Thyroid gland (tissue), 4 donors: ENCODE measurements at places on chromosomes 7 and 10.

DNA sequence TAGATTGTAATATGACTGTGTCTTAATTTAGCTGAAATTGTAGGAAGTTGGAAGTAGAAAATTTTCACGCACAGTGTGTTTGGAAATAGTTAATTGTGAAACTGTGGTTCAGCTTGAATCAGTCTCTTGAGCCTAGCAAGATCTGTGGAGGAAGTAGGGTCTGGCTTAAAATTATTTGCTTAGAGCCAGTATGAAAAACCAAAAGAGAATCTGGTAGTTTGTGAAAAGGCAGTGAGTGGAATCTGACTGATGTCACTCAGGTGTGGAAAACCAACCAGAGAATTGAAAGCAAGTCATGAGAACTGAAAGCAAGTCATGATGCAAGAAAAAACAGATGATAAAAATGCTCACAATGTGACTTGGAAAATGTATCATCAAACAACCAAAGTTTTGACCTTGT is 11.5 kb downstream of the LIPJ start:
- DNase-seq = no peak

DNA sequence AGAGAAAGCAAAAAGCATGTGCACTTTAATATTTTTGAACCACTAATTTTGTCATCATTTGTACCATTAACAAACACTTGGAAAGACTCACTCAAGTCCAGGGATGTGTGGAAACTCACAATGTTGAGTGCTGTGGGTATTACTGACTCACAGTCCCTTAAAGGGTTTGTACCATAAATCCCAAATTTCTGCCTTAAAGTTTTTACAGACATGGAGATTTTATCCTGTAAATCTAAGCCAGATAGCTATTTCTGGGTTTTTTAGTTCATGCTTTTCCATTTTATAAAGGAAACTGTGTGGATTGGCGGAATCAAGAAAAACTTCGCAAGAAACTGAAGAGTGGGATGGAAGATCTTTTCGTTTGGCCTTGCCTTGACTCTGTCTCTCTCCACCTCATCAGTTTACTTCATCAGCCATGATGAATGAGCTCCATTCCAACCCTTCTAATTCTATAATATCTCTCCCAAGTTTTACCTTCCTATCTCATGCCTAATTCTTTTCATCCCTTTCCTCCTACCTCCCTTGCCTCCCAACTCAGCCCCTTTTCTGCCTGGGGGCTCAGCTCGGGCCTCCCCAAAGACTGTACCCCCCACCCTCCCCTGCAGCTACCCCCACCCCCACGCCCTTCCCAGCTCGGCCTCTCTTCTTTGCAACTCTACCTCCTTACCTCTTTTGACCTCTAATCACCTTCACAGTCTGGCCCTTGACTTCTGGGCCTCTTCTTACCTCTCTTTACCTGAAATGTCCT is 218.5 kb upstream of the MKLN1 start:
- DNase-seq = no peak

DNA sequence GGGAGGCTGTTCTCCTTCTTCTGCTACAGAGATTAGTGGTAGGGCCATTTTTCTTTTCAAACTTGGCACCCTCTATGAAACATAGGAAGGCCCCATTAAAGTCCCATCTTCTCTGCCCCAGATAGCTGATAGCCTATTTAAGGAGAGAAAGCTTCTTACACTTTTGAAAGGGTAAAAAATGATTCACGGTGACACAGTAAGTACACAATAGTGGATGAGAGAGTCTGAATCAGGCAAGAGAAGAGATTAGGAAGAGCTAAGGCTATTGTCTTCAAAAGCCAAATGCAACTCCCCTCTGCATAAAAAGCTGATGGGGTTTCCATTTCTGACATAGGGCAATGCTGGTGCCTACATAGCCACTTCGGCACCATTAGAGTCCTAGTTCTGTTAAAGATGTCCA is 3.6 kb downstream of the INA start:
- no peak for DNase-seq

DNA sequence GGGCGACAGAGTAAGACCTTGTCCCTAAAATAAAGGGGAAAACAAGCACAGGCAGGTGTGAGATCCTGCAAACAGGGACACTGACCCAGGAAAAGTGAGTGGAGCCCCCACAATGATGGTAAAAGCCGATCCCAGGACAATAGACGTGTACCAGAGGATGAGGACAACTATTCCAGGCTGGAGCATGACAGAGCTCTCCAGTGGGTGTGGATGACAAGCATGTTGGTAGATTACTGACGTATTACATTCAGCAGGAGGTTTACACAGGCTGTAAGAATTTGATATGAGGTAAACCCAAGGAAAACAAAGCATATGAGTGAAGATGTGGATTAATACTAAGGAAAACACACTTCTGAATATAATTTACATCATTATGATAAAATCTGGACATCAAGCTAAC is 27.8 kb upstream of the SMURF1 start:
- DNase-seq = no peak

DNA sequence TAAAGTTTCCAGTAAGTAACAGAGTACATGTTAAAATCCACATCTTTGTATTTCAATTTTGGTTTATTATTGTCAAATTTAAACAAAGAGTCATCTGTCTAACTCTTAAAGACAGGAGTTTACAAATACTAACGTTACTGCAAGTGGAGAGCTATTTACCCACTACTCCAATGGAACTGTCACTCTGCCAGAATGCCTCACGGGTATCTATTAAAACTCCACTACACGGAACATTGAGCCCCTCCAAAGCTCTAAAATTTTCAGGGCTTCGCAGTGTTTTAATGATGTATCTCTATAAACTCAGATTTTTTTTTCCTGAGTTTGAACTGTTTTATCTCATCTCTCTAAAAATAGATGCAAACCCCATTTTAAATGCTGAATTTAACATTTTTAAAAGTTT is 388.7 kb upstream of the SEMA3A start:
- no peak for DNase-seq

GRCh38 chr10:97849687-97850402 is at the start of gene GOLGA7B:
Gene GOLGA7B (plus strand): TSS chr10:97849843. CDS start chr10:97850304, 461 bp downstream.
- peak; percentile 61 for DNase-seq

GRCh38 chr10:101773923-101774588 is 1.9 kb downstream of the FGF8 start:
- DNase-seq = peak; percentile 13

GRCh38 chr7:51186531-51186930 is 130.1 kb downstream of the COBL start:
- DNase-seq = no peak

- DNase-seq = no peak
Observed at GRCh38 chr10:16927546-16927945, 110.3 kb upstream of the RSU1 start.

DNA sequence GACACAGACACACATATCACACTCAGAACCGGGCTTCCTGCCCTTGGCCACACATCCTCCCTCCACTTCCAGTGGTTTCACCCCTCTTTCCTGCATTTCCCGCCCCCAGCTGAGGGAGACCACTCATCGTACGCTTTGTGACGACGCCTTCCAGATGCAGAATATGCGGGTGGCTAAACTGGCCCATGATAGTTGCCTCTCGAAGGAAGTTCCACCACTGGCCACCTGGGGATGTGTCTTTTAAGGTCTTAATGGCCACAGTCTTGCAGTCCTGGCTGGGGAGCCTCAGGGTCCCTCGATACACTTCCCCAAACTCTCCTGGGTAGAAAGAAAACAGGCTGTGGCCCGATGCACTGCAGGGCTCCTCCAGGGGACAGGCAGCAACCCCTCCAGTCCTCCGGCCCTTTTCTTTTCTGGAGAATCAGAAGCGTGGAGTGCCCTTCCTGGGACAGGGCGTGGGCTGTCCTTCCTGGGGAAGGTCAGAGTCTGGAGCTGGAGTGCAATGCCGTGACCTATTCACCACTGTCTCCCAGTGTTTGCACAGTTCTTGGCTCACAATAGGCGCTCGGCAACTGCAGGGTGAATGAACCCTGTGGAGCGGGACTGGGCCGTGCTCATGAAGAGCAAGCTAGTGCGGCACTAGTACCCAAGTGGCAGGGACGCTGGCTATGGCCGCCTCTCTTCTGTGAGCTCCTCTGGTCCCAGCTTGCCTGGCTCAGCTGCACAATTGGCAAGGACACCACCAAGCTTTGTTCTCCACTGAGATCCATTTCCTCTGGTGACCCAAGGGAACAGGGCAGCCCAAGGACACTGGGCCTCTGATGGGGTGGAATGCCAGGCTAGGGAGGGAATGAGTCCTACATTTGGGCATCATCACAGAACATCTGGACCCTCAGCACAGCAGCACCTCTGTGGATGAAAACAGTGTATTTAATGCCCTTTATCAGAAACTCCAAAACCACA is 13.2 kb downstream of the EPHA1 start:
- no peak for DNase-seq

- DNase-seq = no peak
Observed at GRCh38 chr7:123645516-123645915, 10.2 kb upstream of the LMOD2 start.

DNA sequence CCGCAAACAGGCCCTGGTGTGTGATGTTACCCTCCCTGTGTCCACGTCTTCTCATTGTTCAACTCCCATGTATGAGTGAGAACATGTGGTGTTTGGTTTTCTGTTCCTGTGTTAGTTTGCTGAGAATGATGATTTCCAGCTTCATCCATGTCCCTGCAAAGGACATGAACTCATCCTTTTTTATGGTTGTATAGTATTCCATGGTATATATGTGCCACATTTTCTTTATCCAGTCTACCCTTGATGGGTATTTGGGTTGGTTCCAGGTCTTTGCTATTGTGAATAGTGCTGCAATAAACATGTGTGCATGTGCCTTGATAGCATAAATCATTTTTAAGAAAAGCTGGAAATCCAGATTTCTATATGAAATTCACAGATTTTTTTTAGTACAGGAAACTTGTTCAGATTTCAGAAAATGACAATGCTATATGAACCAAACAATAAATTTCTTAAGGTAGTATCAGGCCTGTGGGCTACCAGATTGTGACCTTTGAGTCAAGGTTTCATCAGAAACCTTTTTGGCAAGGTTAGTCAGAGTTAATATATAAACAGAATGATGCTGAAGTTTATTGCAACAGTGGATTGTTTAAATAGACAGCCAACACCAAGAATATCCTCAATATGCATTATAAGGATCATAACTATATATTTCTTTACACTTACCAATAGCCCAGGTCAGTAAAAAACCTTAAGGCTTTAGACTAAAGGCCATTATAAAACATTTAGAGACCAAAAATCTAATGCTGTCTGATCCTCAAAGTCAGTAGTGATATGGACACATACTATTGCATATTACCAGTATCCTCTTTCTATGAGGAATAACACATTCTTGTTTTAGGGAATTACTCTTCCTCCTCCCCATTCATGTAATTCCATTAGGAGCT is 68.7 kb upstream of the PAPSS2 start:
- no peak for DNase-seq

GRCh38 chr10:12971001-12971788 is 30.3 kb downstream of the CCDC3 start:
- no peak for DNase-seq

DNA sequence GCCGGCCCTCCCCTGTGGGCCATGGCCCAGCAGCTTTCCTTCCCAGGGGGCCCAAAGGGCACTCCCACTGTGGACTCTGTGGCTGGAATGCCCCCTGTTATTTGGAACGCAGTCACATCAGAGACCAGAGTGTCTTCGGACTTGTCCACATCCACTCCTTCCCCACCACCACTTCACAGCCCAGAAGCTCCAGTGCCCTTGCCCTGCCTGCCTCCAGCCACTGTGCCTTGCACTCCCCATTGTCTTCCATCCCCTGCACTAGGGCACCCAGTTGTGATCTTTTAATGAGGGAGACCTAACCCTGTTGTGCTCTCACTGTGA is 19.4 kb downstream of the INSIG1 start:
- no peak for DNase-seq

DNA sequence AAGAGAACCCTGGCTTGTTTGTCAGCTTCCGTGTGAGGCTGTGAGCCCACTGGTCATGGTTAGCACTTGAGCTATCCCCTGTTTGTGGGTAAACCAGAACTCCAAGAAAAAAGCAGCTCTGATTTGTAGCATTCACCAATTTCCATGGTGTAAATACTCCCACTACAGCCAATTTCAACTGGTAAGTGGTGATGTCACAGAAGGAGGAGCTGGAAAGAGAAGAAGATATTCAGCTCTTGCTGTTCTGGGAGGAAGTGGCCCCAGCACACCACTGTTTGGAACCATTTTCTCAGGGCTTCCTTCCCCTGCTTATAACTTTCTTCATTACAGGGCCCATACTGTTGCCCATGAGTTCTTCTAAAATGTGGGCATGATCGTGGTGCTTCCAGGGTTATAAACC is 500.1 kb upstream of the ZMIZ1 start:
- no peak for DNase-seq

- peak; percentile 78 for DNase-seq
Observed at GRCh38 chr10:126634911-126635310, 35.6 kb downstream of the C10orf90 start.

- DNase-seq = no peak
Observed at GRCh38 chr10:89563861-89564478, 28.6 kb upstream of the SLC16A12 start.

DNA sequence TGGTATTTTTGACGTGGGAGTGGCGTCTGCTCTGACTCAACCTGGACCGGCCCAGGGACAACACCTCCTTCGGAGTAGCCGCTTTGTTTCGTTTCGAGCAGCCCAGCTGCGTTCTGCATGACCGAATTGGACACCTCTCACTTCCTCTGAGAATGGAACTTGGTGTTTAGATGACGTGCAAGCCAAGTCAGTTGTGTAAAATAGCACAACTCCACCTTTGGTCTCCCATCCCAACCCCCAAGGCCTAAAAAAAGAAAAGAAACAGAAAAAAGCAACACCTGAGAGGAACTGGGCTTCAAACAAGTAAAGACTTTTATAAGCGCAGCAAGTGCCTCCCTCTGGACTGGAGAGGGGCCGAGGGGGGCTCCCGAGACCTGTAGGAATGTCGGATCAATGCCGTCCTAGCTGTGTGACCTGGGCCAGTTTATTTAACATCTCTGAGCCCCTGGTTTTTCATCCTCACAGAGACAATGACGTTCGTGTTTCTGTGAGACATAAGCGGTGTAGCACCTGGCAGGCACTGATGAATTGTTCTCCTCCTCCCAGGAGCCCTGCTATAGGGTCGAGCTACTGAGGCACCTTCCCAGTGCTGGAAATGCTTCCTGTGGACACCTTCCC is 52.0 kb upstream of the SMNDC1 start:
- DNase-seq = peak; percentile 93

- DNase-seq = no peak
Observed at GRCh38 chr10:129278686-129279085, 188.4 kb upstream of the MGMT start.

GRCh38 chr10:96613576-96613975 is 26.8 kb upstream of the TM9SF3 start:
- DNase-seq = no peak

- no peak for DNase-seq
Observed at GRCh38 chr7:78127009-78127408, 328.4 kb downstream of the PHTF2 start.

DNA sequence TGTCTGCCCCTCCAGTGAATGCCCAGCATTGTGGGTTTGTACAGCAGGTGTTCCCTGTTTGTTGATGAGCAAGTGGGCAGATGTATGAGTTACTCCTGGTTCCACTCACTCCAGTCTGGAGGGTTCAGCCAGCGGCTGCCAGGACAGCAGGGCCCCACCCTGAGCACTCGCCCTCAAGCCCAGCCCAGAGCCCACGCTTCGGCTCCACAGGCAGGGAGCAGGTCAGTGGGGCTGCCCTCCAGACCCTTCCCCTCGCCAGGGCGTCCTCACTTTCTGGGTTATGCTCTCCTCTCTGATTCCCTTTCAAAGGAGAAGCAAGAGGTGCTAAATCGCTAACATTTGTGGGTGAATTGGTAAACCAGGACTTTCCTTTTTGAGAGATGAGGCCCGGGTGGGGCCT is 4.8 kb upstream of the VIPR2 start:
- DNase-seq = no peak

- DNase-seq = no peak
Observed at GRCh38 chr7:41931263-41931646, 228.4 kb upstream of the INHBA start.

- peak; percentile 12 for DNase-seq
Observed at GRCh38 chr7:94003446-94004023, 620 bp downstream of the BET1 start.
